ENCODE measurements at places on chromosomes 3 and 15.
A peak's percentile ranks its signal among the peaks of the same experiment; 100 is the strongest.

DNA sequence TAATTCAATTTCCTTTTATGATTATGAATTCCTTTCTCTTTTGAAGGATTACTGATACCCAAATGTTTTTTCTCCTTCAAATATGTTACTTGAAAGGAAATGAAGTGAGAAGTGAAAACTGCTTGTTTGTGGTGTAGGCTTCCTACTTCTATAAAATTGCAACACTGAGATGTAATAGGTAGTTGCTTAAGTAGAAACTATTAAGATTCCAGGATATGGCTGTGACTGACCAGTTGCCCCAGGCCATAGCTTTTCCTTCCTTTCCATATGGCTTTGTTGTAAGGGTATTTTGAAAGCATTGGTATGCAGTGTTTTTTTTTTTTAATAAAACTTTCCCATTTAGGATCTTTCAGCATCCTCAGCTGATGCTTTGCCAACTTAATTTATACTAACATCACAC lies 28.5 kb downstream of the DNAJC13 start:
- DNase-seq: no peak

DNA sequence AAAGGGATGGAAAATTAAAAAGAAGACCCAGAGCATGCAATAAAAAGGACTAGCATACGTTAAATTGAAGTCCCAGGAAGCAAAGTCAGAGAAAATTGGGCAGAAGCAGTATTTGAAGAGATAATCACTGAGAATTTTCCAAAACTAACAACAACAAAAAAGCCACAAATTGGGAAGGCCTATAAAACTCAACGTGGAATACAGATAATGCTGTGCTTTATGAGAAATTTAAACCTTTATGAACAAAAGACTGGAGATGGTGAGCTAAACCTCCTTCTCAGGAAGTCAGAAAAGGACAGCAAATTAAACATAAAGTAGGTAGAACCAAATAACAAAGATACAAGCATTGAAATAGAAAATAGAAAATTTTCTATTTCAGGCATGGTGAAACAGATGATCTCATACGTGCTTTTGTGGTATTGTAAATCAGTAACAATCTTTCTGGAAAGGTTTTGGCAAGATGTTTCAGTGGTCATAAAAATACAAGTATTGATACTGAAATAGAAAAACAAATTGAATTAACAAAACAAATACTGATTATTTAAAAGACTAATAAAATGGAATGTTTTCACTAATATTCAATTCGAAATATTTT lies 55.6 kb downstream of the LYSMD4 start:
- no peak for DNase-seq

DNA sequence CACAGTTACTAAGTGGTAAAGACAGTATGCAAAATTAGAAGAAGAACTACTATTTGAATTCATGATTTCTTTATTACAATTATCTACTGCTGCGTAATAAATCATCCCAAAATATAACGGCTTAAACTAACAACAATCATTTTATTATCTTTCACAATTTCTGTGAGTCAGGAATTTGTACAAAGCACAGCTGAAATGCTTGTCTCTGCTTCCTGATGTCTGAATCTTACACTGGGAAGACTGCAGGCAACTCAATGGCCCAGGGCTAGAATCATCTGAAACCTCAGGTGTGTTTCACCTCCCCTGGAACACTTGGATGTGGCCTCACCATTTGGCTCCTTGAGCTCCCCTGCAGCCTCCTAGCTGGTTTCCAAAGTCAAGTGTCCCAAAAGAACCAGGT lies 145.1 kb downstream of the MAGI1 start:
- no peak for DNase-seq

- DNase-seq: no peak
Measured at GRCh38 chr3:102087236-102087635, 237.9 kb downstream of the NFKBIZ start.

- DNase-seq: no peak
Measured at GRCh38 chr3:126989316-126990023, 6.6 kb downstream of the PLXNA1 start.

- DNase-seq: no peak
Measured at GRCh38 chr3:170331143-170331542, 26.4 kb upstream of the SKIL start.

DNA sequence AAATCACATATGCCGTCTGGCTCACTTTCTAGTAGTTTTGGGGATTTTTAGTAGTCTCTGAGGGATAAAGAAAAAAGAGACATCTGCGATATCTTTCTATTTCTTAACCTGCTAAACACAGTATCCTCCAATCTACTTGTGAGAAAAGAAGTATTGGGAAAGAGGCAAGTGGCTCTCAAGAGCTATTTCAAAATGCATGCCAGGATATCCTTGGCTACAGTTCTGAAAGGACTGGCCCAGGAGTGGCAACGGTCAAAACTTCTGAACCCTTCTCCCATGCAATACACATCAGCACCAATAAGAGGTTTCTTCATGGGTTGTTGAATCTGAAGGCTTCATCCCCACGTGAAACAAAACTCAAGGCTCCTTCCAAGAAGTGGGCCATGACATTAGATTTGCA lies 204.0 kb upstream of the WNT5A start:
- DNase-seq: no peak

GRCh38 chr3:141201122-141201521 lies 30.5 kb upstream of the PXYLP1 start:
- no peak for DNase-seq

GRCh38 chr15:40891138-40891537 lies 3.1 kb upstream of the VPS18 start:
- no peak for DNase-seq

GRCh38 chr15:93296759-93297500 lies 207.9 kb upstream of the RGMA start:
- DNase-seq: no peak

- no peak for DNase-seq
Measured at GRCh38 chr15:62474771-62475124, 309.7 kb upstream of the C2CD4B start.

GRCh38 chr3:16885593-16886302 lies 993 bp downstream of the PLCL2 start:
- no peak for DNase-seq

DNA sequence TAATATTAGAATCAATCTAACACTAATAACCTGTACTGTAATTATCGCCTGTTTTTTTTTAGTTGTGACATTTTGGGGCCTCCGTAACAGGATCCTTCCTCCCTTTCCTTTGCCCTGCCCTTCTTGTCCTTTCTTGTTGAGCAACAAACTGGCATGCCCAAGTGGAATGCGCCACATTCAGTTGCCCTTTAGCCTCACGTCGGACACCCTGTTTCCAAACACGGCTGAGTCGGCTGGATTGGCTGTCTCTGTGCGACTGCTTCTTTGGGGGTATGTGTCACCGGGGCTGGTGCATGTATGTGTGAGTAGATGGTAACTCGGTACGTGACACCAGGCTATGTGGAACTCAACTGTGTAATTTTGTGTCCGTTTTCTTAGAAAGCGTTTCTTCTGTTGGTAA lies 24.1 kb downstream of the TRAK1 start:
- no peak for DNase-seq

DNA sequence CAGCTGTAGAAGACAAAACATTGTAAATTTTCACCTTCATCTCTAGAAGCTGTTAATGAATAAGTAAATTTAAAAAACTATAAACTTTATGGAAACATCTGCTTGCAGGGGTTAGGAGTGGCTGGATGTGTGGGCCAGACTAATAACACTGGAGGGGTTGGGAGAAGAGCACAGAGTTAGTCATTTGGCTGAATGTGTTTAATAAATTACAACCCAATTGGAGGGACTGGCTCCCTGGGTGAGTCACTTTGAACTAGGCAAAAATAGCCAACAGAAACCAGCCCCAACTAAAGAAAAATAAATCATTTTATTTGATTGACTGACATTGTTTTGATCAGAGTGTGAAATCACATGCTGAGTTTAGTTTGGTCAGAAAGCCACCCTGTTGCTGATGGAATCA lies 21.8 kb downstream of the DGKG start:
- DNase-seq: no peak

- DNase-seq: no peak
Measured at GRCh38 chr3:183460081-183461055, 31.9 kb upstream of the MCF2L2 start.

- DNase-seq: no peak
Measured at GRCh38 chr3:112546216-112546759, 15.5 kb downstream of the ATG3 start.

GRCh38 chr15:33218071-33218491 lies 23.6 kb upstream of the FMN1 start:
- no peak for DNase-seq

DNA sequence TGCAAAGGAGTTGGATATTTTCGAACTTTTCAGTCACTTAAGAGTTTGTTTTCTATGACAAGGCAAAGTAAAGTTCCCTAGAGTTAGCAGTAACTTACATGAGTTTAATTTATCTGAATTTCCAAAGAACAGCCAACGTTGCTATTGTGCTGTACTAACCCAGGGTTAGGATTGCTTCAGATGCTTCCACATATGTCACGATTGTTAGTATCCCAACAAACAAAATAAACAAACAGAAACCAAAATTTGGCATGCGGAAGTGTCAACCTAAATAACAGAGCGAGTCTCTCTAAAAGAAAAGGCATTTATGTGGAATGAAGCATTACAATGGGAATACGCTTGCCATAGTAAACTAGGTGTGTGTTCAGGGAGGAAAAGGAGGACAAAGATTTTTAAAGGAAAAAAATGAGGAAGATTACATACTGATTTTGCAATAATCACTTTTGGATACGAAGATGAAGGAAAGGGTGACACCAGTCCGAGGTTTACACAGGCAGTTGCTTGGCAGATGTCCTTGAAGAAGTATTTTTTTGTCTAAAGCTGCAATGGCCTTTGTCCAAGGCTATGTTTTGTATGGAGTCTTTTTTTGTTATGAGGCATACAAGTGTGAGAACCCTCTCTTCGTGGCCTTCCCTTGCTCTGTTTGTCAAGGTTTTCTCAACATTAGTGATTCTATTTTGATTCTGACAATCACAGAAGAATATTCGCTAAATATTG lies 267.9 kb downstream of the GABRG3 start:
- no peak for DNase-seq

DNA sequence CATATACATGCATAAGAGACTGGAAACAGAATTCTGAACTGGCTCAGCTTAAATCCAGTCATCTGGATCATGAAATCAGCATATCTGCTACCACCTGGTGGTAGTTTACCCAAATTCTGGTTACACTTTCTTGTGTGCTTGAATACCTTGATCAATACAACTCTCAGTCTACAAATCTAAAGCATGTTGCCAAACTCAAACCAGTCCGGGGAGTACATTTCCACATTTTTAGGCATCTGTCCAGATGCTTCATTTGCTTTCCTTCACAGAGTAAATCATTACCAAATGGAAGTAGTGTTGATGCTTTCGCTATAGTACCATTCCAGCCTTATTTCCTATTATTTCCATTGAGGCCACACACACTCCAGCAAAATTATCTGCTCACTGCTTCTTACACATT lies 126.4 kb downstream of the P2RY1 start:
- no peak for DNase-seq

DNA sequence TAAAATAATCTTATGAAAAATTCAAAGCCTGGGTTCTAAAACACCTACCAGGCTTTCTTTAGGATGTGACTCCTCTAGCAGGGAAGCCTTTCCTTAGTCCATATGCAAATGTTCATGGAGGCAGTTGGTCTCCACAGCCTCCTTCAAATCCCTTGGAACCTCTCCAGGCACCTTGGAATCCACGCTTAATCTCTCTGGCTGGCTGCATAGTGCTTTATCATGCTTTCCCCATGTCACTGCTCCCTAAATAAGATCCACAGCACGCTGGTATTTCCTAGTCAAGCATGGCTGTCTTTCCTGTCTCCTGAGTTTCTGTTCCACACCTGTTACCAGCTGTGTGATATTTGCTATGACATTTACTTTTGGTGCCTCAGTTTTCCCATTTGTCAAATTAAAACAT lies 71.3 kb downstream of the CLSTN2 start:
- no peak for DNase-seq

DNA sequence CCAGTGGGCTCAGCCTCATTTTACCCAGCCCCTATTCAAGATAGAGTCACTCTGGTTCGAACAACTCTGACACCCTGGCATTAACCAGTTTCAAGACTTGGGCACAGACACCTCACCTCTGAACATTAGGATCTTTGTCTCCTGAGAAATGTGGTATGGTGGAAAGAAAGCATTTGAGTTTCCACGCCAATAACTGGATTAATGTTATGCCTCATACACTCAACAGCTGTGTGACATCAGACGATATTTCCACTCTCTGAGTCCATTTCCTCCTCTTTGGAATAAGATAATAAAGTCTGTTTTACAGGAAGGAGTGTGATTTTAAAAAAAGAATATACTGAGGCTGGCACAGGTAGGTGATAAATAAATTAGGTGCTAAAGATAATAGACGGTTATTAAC lies 121.3 kb upstream of the CHL1 start:
- DNase-seq: no peak

GRCh38 chr15:61049028-61049427 lies 180.1 kb downstream of the RORA start:
- DNase-seq: no peak

DNA sequence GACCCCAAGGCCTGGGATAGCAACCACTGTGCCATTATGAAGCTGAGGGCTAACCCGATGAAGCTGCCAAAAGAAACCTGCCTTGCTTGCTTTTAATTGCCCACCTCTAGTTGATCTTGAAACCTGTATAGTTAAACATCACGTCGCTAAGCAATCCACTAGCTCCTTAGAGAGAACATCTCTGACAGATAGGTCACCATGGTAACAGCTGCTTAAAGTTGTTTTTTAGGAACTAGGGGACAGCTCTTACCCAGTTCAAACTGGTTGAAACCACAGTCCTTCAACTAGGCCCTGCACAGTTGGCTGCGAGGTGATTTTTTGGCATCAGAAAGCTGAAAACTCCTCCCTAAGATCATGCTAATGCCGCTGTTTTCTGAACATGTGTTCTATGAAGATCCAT lies 135.7 kb downstream of the EBLN2 start:
- no peak for DNase-seq

GRCh38 chr3:33256249-33256648 lies 21.0 kb upstream of the FBXL2 start:
- DNase-seq: no peak

- no peak for DNase-seq
Measured at GRCh38 chr3:192830291-192831110, 87.2 kb downstream of the MB21D2 start.

DNA sequence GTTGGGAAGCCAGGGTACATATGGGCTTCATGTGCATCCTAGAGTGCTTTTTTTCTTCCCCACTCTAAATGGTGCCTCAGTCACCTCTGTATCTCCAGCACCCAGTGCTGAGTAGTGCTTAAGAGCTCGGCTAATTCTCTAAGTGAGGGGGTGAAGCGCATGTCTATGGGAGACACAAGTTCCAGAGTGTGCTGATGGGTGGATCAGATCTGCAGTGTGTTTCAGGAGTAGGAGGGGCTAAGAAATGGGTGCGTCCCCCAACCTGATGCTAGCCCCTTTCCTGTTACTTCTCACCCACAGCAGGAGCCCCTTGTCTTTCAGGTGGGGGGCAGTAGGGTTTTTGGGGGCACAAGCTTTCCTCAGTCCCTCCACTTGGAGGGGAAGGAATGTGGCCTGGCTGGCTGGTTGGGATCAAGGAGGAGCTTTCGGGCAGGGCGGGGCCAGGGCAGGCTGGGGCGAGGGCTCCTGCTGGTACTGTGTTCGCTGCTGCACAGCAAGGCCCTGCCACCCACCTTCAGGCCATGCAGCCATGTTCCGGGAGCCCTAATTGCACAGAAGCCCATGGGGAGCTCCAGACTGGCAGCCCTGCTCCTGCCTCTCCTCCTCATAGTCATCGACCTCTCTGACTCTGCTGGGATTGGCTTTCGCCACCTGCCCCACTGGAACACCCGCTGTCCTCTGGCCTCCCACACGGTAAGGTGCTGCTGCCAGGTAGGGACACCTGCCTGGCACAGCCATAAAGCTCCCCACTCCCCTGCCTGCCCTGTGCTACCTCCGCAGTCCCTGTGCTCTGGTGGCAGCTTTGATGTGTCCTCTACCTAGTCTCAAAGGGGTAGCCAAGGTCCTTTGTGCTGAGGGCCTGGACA lies at the start of gene IL17RE:
TSS of gene IL17RE (plus strand) at position 477 of the 866 bp plus-strand sequence. CDS start at position 562, 85 bp downstream.
- DNase-seq: peak; percentile 22
